ENCODE measurements at places on chromosomes 16 and 17.
A peak's percentile ranks its signal among the peaks of the same experiment; 100 is the strongest.

DNA sequence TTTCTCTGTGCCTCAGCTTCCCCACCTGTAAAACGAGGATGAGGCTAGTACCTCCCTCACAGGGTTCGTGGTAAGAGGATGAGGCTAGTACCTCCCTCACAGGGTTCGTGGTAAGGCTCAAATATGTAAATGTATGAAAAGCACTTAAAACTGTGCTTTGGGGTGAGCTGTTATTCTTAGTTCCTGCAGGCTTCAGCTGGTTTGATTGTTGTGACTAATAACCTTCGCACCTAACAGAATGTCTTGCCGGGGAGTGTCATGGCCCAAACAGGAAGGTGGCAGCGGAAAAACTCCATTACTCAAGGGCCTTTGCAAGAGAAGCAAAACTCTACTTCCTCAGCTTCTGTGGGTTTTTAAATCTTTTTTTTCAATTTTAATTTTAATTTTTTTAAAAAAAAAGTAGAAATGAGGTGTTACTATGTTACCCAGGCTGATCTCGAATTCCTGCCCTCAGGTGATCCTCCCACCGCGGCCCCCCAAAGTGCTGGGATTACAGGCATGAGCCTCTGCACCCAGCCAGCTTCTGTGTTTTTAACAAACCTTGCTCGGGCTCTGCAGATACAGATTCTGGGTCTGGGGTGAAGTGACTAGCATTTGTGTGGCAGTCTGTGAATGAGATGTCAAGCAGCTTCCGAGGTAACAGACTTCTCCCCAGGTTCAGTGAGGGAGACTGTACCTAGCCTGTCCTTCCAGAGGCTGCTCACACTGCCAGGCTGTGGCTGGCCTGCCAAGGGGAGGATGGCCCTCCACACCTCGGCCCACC lies 103.0 kb downstream of the RAB11FIP4 start:
- DNase-seq, result peak; percentile 71

DNA sequence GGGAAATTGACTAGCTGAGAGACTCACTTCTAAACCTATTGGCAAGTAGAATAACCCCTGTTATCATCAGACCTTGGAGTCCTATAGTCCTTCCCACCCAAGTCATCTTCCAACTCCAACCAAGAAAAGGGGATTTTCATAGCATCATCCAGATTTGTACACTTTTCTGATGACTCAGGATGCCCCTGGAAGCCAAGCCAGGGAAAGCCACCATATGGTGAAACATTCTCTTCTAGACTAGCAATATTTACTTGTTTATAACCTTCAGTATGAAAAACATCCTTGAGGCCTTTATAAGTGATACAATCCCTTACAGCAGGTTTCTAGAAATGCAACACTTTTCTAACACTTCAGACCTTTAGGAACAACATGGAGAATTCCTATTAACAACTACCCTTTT lies 618.8 kb upstream of the CDH11 start:
- no peak for DNase-seq

- DNase-seq, result no peak
Measured at GRCh38 chr16:48918520-48919258, 308.7 kb upstream of the N4BP1 start.

- DNase-seq, result no peak
Measured at GRCh38 chr16:8251298-8251697, 339.0 kb downstream of the TMEM114 start.

DNA sequence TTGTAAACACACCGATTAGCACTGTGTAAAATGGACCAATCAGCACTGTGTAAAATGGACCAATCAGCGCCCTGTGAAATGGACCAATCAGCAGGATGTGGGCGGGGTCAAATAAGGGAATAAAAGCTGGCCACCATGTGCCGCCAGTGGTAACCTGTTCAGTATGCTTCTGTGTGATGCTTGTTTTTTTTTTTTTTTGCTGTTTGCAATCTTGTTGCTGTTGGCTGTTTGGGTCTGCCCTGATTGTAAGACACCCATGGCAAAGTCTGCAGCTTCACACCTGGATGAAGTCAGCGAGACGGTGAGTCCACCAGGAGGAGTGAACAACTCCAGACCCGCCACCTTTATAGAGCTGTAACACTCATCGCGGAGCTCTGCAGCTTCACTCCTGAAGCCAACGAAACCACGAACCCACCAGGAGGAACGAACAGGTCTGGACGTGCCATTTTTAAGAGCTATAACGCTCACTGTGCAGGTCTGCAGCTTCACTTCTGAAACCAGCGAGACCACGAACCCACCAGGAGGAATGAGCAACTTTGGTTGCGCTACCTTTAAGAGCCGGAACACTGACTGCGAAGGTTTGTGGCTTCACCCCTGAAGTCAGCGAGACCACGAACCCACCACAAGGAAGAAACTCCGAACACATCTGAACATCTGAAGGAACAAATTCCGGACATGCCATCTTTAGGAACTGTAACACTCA lies 85.0 kb upstream of the MED9 start:
- no peak for DNase-seq

GRCh38 chr17:16464303-16465051 lies 27.5 kb downstream of the LRRC75A start:
- DNase-seq, result no peak

DNA sequence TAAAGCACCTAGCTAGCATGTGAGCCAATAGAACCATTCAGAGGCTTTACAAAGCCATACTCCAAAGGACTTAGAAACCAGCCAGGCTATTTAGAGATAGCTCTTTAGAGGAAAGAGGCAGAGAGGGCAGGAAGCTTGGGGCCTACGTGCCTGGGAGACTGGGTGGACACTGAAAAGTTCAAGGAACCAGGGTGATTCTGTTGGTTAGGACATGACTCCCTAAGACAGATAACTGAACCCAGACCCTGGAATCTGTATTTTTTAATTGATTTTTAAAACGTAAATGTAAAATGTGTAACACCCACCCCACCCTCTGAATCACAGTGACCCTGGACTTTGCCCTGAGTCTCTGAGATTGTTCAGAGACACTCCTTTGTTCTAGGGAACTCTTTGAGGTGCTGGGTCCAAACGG lies 16.1 kb upstream of the GNA13 start:
- DNase-seq, result no peak

- DNase-seq, result peak; percentile 5
Measured at GRCh38 chr17:9768381-9768934, 22.9 kb downstream of the DHRS7C start.

DNA sequence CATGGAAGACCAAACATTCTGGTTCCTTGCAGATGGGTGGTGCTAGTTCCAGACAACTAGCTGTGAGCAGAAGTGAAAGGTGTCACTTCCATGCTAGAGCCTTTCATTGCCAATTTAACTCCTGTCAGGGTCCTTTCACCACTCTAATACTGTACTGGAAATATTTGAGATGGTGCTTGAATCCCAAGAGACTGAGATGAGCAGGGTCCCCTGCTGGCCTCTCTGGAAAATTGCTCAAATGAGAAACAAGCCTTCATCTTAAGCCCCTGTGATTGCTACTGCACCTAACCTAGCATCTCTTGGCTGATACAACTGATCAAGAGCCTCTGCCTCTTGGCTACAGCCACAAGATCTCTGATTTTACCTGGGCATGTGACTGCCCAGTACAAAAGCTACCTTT lies 7.4 kb upstream of the VAC14 start:
- no peak for DNase-seq

GRCh38 chr17:67520916-67521774 lies 144.1 kb downstream of the PITPNC1 start:
- no peak for DNase-seq

- DNase-seq, result no peak
Measured at GRCh38 chr17:75625813-75626486, 7.3 kb upstream of the SMIM5 start.

DNA sequence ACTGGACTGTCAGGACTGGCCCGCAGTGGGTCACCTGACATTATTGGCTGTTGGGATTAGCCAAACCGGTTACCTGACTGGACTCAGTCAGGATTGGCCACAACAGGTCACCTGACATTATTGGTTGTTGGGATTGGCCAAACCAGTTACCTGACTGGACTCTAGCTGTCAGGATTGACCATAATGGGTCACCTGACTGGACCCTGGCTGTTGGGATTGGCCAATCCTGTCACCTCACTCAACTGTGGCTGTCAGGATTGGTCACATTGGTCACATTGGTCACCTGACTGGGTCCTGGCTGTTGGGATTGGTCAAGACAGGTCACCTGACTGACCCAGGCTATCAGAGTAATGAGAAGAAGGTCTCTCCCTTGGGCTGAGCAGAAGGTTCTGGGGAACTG lies 207.7 kb upstream of the SDK2 start:
- DNase-seq, result no peak

DNA sequence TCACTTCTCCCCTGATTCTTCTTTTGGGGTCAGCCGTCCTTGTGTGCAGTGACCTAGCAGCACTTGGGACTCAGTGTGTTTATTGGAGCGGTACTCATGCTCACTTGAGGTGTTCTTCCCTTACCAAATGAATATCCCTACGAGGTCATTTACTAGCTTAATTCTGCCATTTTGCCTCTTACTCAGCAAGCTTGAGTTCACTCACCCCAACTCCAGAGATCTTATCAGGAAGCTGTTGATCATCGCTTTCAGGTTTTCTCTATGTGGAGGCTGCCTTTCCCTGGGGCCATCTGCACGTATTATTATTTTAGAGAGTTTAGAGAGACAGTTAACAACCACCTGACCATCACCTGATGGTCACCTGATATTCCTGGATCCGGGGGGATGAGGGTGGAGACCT lies 1466.0 kb upstream of the GOT2 start:
- DNase-seq, result no peak

DNA sequence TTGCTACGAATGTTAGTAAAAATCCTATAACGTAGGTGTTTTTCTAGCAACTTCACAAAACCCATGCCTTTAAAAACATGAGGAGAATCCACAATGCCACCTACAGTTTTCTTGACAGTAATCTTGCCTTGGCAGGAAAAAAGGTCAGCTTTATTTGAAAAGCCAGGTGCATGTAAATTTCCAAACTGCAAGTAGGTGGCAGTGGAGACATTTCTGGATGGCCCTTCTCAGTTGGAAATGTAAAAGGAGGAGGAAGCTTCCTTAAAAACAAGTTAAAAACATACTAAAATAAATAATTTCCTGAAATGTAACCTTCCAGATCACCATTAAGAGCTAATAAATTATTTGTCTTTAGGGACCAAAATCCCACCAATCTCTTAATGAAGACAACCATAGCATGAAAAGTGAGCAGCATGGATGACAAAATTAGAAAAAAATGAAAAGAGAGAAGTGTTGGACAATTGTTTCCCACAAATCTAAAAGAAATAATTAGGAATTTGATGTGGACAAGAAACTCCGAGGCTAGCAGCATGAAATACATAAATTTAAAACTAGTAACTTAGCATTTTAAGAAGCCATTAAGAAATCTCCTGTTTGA lies 152.2 kb downstream of the SNX11 start:
- DNase-seq, result peak; percentile 13

GRCh38 chr16:84508502-84508901 lies 4.0 kb upstream of the MEAK7 start:
- no peak for DNase-seq

DNA sequence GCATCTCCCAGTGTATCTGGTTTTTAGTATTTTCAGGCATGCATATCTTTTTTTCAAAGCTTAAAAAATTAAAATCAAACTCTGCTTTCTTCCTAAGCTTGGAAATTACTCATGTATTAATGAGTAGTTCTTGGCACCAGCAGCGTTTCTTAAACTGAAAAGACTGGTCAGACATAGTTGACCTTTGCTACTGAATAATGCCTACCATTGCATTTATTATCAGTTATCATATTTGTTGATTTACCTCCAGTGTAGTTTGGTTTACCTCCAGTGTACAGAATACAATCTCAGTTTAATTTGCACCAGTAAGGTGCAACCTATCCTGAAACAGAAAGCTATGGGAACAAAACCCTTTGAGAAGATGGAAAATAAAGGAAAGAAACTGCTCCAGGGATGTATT lies 34.5 kb upstream of the EVI2A start:
- DNase-seq, result no peak

DNA sequence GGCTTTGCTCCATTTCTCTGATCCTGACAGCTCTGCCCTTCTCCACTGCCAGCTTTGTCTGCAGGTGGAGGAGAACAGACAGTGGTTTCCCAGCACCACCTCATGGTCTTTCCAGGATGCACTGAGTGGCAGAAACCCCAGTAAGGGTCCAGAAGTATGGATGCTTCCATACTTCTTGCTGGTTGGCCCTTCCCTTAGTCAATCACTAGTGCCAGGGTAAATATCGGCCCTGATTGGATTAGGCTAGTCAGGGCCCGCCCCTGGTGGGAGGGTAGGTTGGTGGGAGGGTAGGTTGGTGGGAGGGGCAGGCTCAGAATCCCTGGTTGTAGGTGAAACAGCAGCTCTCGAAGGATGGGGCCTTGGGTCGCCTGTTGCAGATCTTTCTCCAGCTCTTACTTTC lies 10.2 kb downstream of the RNF213 start:
- no peak for DNase-seq

- DNase-seq, result no peak
Measured at GRCh38 chr17:66967837-66968543, 3.5 kb downstream of the CACNG4 start.

DNA sequence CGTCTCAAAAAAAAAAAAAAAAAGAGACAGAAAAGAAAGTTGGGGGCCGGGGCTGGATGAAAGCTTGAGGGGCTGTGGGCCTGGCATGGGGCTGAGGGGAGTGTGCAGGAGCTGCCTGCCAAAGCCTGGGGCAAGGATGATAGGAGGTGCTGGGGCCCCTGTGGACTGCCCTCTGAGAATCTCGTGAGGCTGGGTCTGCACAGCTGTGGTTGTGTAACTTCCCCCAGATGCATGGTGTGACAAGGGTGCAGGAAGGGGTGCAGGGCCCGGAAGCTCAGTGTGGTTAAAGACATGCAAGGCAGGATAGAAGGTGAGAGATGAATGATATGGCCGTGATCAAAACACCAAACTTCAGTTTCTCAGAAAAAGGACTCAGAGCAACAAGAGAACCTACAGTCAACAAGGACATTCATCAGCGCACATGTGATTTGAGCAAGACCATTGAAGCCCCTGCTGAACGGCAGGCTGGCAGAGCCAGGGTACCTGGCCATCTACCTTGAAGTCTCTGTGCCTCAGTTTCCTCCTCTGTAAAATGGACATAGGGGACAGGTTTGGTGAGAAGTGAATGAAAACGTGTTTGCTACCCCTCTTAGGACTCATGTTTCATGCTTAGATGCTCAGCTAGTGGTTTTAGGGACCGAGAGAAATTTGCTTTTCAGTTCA lies 9.6 kb downstream of the IL32 start:
- DNase-seq, result peak; percentile 79

DNA sequence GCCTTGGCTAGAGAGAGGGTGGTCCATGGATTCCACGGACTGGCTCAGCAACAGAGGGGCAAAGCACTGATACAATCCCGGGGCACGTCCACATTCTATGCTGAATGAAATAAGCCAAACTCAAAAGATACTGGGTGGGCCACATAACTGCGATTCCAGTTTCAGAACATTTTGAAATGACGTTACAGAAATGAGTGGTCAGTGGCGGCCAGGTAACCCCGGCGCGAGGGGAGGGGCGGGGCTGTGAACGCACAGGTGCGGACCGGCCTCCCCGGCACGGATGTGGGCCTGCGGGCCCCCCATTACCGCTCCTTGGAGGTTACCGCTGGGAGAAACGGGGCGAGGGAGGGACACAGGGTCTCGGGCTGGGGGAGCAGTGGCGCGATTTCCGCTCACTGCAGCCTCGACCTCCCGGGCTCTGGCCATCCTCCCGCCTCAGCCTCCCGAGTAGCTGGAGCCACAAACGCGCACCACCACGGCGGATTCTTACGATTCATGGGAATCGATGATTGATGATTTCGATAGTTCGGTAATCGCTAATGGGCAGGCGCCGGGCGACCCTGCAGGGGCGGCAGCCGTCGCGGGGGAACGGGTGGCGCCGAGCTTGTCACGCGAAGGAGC lies 559 bp downstream of the MVD start:
- no peak for DNase-seq

- no peak for DNase-seq
Measured at GRCh38 chr17:45970659-45971058, 28.4 kb upstream of the STH start.

GRCh38 chr16:82631701-82632685 lies 5.2 kb downstream of the CDH13 start:
- no peak for DNase-seq

All from MV-4-11 (cell line).